Activated naive CD8-positive, alpha-beta T cell treated with anti-CD3 and anti-CD28 coated beads, Interleukin-2, amount 10 ng/mL, durations not matched to agents 7 days and 5 days (primary cell): ENCODE measurements at places on chromosomes 13 and 19.
A peak's percentile ranks its signal among the peaks of the same experiment; 100 is the strongest.

DNA sequence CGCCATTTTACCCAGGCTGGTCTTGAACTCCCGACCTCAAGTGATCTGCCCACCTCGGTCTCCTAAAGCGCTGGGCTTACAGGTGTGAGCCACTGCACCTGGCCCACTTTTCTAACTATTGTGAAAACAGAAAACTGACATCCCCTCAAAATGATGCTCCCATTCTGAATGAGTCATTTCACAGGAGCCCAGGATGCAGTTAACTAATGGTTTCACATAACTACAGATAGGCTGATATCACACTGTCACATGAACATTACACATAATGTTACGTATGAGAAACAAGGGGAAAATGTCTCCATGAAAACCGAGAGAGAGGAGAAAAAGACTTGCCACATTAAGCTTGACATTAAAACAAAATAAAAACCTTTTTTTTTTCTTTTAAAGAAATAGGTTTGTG is 37.5 kb downstream of the N4BP2L2 start:
- no peak for DNase-seq

GRCh38 chr13:23752111-23753001 is 136.8 kb downstream of the MIPEP start:
- DNase-seq: no peak

DNA sequence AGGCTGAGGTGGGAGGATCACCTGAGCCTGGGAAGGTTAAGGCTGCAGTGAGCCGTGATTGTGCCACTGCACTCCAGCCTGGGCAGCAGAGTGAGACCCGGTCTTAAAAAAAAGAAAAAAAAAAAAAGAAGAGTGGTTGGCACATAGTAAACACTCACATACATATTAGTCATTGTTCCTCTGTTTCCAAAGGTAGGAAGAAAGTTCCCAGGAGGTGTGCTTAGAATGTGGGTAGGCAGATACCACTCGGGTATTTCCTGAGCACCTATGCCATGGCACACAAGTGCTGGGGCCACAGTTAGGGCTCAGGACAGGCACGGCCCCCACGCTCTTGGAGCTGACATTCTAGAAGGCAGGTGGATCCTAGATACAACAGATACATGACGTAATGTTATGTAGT is 41.4 kb downstream of the SIPA1L3 start:
- DNase-seq: no peak

DNA sequence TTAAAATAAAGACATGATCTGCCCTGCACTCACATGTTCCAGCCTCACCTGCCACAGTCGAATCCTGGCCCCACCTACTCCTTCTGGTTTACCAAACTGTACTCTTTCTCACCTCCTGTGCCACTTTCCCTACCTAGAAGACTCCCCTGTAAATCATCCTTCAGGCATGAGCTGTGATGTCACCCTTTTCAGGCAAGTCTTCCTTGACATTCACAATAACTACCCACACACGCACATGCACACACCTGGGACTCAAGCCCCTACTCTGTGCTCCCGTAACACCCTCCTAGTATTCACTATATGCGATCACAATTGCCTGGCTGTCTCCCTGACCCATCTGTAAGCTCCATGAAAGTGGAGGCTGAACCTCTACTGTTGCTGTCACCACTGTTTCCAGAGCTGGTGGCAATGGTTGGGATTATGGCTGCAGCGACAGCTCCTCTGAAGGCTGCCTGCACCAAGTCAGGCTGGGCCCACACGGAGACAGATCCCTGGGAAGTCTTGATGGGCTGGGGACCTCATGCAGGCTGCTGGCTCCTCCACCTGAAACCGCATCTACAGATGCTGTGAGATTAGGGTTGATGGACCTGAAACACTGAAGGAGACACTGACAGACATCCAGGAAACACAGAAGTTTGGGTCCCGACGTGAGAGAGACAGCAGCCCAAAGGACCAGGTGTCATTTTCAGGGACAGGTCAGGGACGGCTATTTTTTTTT is 611.1 kb downstream of the UQCRFS1 start:
- no peak for DNase-seq

- no peak for DNase-seq
These were observed 1399.2 kb upstream of the ATXN8OS start for GRCh38 chr13:68708336-68708908.

- peak; percentile 96 for DNase-seq
These were observed 6.0 kb downstream of the RCN3 start for GRCh38 chr19:49533551-49534488.

- no peak for DNase-seq
These were observed 1.7 kb upstream of the PPP5C start for GRCh38 chr19:46345157-46345556.

- no peak for DNase-seq
These were observed 319 bp downstream of the NKG7 start for GRCh38 chr19:51372021-51372648.

- DNase-seq: no peak
These were observed 14.6 kb downstream of the AP2A1 start for GRCh38 chr19:49781394-49781793.

DNA sequence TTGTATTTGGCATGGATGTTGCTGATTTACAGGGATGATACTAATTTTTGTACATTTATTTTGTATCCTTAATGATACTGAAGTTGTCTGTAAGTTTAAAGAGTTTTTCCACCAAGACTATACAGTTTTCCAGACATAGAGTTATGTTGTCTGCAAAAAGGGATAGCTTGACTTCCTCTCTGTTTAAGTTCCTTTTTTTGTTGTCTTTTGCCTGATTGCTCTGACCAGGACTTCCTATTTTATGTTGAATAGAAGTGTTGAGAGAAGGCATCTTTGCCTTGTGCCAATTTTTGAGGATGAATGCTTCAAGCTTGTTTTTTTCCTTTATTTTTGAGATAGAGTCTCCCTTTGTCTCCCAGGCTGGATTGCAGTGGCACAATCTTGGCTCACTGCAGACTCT is 36.8 kb upstream of the ZNF681 start:
- no peak for DNase-seq

- no peak for DNase-seq
These were observed 796 bp upstream of the LSM14A start for GRCh38 chr19:34171539-34171876.

- DNase-seq: no peak
These were observed 14.6 kb downstream of the PDS5B start for GRCh38 chr13:32600890-32601289.

- DNase-seq: no peak
These were observed 615.0 kb downstream of the FGF9 start for GRCh38 chr13:22285867-22286266.

GRCh38 chr13:113537909-113538688 is 46.5 kb upstream of the TFDP1 start:
- DNase-seq: no peak

- no peak for DNase-seq
These were observed 5.4 kb upstream of the NUMBL start for GRCh38 chr19:40695881-40696280.

- DNase-seq: no peak
These were observed 20.7 kb downstream of the NDFIP2 start for GRCh38 chr13:79501538-79502232.

- no peak for DNase-seq
These were observed 93.0 kb downstream of the ITGBL1 start for GRCh38 chr13:101545521-101545920.

GRCh38 chr19:39792999-39793546 is 14.4 kb downstream of the LEUTX start:
- DNase-seq: peak; percentile 87

DNA sequence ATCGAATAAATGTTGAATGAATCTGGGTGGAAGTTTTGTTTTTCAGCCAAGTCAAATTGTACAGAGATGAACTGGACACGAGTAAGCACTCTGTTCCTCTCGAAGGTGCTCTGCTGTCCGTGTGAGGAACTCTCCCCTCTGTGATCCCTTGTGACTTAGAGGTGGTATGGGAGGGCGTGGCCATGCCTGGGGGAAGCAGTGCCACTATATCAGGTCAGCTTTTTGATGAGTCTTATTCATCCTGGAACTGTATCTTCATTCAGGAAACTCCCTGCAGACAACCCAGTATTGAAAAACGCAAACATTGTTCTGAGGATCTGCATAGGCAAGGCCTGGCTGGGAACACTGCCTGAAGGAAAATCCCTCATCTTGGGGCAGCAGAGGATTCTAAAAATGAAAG is 45.7 kb upstream of the FLT1 start:
- no peak for DNase-seq

- DNase-seq: no peak
These were observed 60.5 kb downstream of the MAP4K1 start for GRCh38 chr19:38557205-38557799.

- no peak for DNase-seq
These were observed 1825.3 kb downstream of the SLITRK5 start for GRCh38 chr13:89496478-89496877.

- DNase-seq: no peak
These were observed 101.2 kb downstream of the TNFRSF19 start for GRCh38 chr13:23671377-23671776.

- DNase-seq: no peak
These were observed 81.4 kb downstream of the RNASEH2B start for GRCh38 chr13:50990818-50991506.

DNA sequence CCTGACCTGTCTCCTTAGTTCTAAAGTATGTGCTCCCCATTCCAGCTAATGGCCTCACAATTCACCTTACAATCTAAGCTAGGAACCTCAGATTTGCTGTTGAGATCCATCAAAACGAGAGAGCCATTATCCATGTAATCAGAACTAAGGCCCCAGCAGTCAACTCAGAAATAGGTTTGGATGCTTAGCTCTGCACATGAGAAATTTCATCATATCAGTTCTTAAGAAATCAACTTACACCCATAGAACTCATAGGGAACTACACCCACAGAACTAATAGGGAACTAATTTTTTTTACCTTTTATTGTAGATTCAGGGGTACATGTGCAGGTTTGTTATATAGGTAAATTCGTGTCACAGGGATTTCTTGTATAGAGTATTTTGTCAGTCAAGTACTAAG is 28.7 kb downstream of the CYSLTR2 start:
- DNase-seq: no peak

GRCh38 chr19:37930416-37930815 is 23.4 kb downstream of the SIPA1L3 start:
- DNase-seq: no peak

- DNase-seq: no peak
These were observed 4.8 kb downstream of the TSPAN16 start for GRCh38 chr19:11300811-11301120.

DNA sequence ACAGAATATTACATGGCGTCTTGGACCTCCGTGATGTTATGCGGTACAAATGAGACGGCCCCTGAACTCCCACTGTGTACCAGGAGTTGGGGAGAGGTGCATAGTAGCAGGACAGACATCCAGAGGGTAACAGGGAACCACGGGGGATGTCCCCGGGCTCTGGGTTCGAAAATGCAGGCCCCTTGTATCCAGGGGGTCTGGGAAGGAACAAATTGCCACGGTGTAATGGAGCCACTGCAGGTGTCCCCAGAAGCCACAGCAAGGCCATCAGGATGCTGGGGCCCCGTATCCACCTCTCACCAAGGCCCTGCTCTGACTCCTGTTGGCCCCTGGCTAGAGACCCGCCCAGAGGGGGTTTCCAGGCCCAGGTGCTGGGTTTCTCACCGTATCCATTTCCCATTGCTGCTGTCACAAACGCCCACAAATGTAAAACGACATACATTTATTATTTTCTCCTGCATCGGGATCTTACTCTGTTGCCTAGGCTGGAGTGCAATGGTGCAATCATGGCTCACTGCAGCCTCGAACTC is 77.8 kb downstream of the INSR start:
- no peak for DNase-seq
